Stimulated activated CD4-positive, alpha-beta T cell treated with anti-CD3 and anti-CD28 coated beads, Interleukin-1b, Interleukin-23, amount 100 ng/mL, for 1 hour (primary cell): ENCODE measurements at places on chromosomes 16 and 17.

GRCh38 chr16:60905811-60906210 is 1130.4 kb downstream of the CDH8 start:
- no peak for DNase-seq

- no peak for DNase-seq
Observed at GRCh38 chr17:81455387-81455786, 57.2 kb downstream of the ACTG1 start.

- DNase-seq: no peak
Observed at GRCh38 chr17:77444984-77445759, 304.4 kb downstream of the SEC14L1 start.

DNA sequence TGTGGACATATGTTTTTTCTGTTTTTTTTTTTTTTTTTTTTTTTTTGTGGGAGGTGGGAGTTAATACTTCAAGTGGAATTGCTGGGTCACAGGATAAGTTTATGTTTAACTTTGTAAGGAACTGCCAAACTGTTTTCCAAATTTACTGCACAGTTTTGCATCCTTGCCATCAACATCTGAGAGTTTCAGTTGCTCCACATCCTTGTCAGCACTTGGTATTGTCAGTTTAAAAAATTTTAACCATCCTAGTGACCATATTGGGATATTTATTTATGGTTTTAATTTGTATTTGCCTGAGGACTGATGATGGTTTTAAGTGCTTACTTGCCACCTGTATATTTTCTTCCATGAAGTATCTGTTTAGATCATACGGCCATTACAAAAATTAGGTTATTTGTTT is 34.0 kb upstream of the IRF8 start:
- DNase-seq: no peak

DNA sequence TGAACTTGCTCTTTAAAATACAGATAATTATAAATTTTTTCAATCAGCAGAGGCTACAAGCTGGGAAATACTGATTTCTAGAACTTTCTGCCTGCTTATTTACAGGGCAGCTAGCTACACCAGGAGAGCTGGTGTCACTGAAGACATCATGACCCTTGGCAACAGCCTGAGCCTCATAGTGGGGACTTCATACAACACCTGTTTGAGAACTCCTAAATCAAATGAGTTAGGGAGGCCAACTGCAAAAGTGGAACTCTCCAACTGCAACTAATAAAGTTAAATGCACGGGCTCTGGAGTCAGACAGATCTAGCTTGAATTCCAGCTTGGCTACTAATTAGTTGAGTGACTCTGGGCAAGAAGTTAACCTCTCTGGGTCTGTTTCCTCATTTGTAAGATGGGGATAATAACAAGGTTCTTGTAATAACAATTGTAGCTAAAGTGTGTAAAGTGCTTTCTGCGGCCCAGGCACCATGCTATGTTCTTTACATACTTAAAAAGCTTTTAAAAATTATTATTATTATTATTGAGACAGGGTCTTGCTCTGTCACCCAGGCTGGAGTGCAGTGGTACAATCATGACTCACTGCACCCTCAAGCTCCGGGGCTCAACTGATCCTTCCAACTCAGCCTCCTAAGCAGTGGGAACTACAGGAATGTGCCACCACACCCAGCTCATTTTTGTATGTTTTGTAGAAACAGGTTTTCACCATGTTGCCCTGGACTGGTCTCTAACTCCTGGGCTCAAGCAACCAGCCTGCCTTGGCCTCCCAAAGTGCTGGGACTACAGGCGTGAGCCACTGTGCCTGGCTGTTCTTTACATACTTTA is 33.4 kb downstream of the VAC14 start:
- no peak for DNase-seq

GRCh38 chr17:60598001-60598736 is 1.8 kb upstream of the PPM1D start:
- no peak for DNase-seq

DNA sequence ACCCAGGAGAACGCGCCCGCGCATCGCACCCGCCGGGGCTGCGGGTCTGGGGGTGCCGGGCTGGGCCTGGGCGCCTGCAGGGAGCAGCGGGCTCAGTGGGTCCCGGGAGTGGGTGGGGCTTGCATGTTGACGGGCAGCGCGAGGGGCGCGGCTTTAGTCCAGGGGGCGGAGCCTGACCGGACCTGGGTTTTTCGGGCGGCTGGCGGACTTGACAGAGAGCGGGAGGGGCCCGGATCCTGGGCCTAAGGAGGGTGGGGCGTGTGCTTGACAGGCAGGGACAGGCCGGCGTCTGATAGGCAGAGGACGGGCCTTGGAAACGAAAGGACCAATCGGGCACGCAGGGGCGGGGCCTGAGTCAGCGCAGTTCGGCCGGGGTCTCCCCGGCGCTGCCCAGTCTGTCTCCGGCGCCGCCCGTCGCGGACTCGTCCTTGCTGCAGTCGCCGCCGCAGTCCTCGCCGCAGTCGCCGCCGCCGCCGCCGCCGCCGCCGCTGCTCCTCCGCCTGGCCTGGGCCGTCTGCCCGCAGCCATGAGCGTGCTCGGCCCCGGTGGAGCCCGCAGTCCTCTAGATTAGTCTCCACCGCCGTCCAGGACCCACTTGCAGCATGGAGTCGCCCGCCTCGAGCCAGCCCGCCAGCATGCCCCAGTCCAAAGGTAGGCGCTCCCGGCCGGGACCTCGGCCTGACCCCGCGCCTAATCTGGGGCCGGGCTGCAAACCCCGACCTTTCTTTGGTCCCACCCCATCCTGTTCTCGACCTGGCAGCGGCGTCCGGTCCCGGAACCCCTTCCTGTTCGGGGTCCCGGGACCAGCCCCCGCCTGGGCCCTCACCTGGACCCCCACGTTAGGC is at the start of gene MAP2K3:
Gene MAP2K3, plus strand, starts transcription at position 393 of the 845 bp plus-strand sequence. Its CDS starts 210 bp downstream, at position 603.
- peak; percentile 93 for DNase-seq

GRCh38 chr16:20611975-20612481 is 35.9 kb upstream of the ACSM2B start:
- DNase-seq: no peak

DNA sequence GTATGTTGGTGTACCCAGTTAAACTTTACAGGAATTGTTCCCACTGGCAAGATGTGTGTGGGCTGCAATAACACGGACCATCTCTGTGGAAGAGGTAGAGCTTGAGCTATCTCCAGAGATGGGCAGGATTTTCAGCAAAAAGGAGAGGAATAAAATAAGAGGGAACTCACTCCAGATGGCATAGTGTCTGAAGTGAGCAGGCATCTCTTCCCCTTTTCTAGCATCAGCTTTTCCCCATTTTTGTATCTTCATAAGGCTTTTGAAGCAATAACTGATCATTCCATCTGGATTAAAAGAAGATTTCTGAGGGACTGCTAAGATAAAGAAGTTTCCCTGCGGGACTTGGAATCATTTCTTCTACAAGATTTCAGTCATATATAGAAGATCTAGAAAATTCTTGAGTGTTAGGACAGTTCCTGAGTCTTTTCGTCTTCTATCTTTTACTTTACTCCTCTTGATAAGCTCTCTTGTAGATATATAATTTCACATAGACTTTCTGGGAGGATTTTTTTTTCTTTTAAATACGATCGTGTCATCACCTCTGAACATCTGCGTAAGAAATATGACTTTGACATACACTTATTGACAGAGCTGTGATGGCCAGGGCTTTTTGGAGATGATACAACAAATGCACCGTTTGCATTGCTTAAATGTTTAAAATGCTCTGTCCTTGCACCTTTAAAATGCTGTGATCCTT is 2.1 kb downstream of the CPD start:
- DNase-seq: no peak

- no peak for DNase-seq
Observed at GRCh38 chr17:37117373-37118142, 168.8 kb downstream of the AATF start.

GRCh38 chr16:57970970-57971369 is at the start of gene CNGB1:
TSS of gene CNGB1 (minus strand) at chr16:57971128. CDS start at chr16:57967286, 3,842 bp downstream.
- DNase-seq: no peak

DNA sequence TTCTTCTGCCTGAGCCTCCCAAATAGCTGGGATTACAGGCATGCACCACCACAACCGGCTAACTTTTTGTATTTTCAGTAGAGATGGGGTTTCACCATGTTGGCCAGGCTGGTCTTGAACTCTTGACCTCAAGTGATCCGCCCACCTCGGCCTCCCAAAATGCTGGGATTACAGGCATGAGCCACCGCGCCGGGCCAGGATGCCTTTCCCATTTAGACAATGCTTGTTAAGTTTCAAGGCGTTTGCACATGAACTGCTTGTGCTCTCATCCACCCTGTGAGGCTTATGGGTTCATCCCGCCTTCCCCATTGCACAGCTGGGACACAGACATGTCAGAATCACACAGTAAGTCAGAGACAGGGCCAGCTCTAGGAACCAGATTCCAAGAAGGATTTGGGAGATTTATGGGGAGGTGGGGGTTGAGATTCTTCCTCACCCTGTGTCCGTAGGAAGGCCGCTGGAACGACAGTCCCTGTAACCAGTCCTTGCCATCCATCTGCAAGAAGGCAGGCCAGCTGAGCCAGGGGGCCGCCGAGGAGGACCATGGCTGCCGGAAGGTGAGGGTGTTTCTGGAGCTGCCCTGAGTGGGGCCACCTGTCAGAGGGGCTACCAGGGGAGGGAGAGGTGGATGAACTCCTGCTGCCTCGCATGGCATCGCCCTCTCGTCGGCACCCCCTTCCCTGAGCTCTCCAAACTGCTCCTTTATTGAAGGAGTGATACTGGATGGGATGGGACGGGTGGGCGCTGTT is 46.3 kb downstream of the MRC2 start:
- no peak for DNase-seq

DNA sequence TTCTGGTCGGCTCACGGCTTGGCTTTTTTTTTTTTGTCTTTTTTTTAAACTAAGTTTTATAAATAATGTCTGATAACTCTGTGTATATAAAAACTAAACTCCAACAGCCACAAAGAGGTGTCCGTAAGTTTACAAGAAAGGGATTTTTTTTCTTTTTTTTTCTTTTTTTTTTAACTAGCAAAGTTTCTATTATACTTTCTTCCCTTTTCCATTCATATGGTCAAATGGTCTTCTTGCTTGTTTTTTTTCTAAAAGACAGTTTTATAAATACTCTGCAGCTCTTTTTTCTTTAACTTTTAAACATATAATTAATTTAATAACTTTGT is 3.5 kb upstream of the SIRT7 start:
- no peak for DNase-seq

- DNase-seq: no peak
Observed at GRCh38 chr16:86138121-86139085, 239.4 kb downstream of the IRF8 start.

GRCh38 chr16:4015275-4016004 is 100.8 kb downstream of the ADCY9 start:
- DNase-seq: no peak

- DNase-seq: no peak
Observed at GRCh38 chr17:59746849-59747445, 39.5 kb downstream of the VMP1 start.

- no peak for DNase-seq
Observed at GRCh38 chr17:41736983-41737679, 2.7 kb upstream of the HAP1 start.

DNA sequence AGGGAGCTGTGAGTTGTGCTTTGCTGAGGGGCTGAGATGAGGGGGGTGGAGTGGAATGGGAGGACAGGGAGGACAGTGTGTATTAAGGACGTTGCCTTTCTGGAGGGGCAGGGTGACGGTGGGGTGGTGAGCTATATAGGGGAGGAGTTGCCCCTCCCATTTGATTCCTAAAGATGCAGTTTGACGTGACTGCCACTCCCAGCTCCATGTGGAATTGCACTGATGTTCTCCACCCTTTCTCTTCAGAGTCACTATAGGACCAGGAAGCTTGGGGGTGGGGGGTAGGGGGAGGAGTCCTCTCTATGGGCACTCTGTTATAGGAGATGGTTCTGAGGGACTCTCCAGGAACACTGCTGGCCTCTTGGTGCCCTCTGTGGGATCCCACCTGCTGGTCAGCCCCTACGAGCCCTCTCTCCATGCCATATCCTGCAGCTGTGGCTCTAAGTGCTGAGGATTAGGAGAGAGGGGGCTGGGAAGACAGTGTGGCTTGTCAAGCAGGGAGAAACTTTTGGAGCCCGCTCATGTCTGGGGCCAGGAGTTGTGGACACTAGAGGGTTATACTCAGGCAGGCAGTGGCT is 3.8 kb upstream of the NGFR start:
- DNase-seq: no peak

GRCh38 chr16:715477-716199 is 720 bp downstream of the METRN start:
- DNase-seq: no peak

DNA sequence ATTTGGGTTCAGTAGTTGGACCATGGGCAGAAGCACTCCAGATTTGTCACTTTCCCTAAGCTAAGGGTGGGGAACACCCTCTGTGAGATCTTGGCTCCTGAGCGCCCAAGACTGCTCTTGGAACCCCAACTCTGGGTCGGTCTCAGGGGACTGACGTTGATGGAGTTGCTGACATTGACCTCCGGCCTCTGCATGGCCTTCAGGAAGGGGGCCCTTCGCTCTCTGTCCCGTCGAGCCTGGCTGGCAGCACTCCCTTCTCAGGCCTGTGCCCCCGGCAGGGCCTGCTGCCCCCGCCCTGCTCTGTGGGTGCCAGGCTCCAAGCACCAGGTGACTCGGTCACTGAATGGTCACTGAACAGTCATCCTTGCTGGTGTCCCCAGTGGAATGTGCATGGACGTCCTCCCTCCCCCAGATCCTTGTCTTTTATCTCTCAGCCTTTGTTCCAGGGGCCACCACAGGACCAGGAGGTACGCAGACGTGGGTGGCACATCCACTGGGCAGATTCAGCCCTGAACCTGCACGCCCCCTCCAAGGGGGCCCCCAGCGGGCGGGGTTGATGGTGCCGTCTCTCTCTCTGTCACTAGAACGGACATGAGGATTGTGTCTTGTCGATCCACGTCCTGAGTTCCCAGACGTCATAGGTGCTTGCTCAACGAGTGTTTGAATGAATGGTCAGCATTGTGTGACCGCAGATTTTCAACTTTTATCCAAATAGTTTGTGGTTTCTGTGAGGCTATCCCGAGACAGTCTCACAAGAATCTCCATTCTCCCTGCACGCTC is 314.5 kb downstream of the SEC14L1 start:
- DNase-seq: no peak

GRCh38 chr17:13575922-13576419 is 25.8 kb downstream of the HS3ST3A1 start:
- no peak for DNase-seq
